Frontal cortex (tissue), 4 donors: ENCODE measurements at places on chromosomes 2 and 18. TPM values are rescaled to one million over a fixed set of nuclear protein-coding genes. Genes with fewer than 3 reads are reported as not detected.

Gene ANKRD30BL
- total RNA-seq: 12.6 TPM

Gene PSMA8
- not detected for total RNA-seq

Gene AFF3
- total RNA-seq: 56.7 TPM

Gene DCDC2C
- 1.2 TPM for total RNA-seq

Gene ANKRD30B
- total RNA-seq: 3.3 TPM
